Daoy (cell line): ENCODE measurements at places on chromosomes 2 and 18. TPM values are rescaled to one million over a fixed set of nuclear protein-coding genes. Genes with fewer than 3 reads are reported as not detected.
A peak's percentile ranks its signal among the peaks of the same experiment; 100 is the strongest.

MGAT4A gene
- total RNA-seq, result 3.9 and 7.7 TPM in 2 replicates

DNA sequence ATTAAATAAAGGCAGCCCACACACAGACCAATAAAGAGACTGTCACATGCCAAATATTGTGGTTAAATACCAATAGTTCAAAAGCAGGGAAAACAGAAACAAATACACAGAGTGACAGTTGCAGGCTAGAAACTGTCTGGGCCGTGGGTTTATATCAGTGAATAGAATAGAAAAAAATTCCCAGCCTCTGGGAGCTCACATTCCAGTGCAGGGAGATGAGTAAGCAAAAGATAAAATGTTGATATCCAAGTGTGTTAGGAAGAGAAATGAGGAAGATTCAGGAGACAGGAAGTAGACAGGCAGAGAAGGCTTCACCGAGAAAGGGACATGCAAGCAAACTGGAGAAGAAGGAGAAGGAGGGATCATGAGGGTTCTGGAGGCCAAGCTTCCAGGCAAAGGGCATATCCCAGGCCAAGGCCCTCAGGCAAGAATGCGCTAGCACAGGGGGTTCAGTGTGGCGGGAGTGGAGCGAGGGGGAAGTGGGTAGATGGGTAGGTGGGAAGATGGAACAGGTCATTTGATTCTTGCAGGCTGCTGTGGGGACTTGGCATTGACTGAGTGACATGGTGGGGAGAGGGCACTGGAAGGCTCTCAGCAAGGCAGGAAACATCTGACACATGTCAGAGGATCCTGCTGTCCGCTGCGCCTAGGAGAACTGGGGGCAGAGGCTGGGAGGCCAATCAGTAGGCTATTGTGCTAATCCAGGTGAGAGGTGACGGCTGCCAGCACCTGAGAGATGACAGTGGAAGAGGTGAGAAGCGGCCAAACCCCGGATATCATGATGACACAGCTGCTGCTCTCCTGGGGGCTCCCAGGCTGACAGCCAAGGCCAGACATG is 89.2 kb downstream of the ZBTB7C start:
- DNase-seq, result peak; percentile 19

GRCh38 chr2:62536873-62537547 is 31.0 kb upstream of the TMEM17 start:
- no peak for DNase-seq

DNA sequence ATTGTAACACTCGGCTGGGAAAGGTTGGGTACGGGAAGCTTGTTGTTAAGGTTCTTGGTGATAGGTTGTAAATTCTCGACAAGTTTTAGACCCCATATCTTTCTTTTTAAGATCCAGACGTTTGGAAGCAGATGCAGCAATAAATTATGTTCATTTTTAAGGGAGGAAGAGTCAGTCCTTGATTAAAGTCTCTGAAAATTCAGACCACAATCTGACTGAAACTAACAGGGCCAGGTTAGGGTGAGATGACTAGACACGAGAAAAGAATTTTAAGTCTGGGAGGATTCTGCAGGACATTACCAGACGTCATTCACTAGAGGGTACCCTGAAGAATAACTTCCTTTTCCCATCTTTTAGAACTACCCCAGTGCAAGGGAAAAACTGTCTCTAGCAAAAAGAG is 16.1 kb downstream of the WIPF1 start:
- no peak for DNase-seq

- DNase-seq, result no peak
These were observed 26.6 kb upstream of the NT5DC4 start for GRCh38 chr2:112694182-112694581.

- no peak for DNase-seq
These were observed 179.4 kb upstream of the AGAP1 start for GRCh38 chr2:235314371-235314930.

GRCh38 chr2:78532762-78533379 is 492.6 kb upstream of the REG3G start:
- DNase-seq, result no peak

RAB6D gene
- total RNA-seq, result not detected in 2 replicates

- DNase-seq, result no peak
These were observed 2.3 kb upstream of the NPPC start for GRCh38 chr2:231928481-231928880.

GRCh38 chr2:65999796-66000195 is 435.1 kb upstream of the MEIS1 start:
- no peak for DNase-seq

GRCh38 chr2:218727502-218728165 is 17.0 kb downstream of the TTLL4 start:
- peak; percentile 18 for DNase-seq
